ENCODE measurements at places on chromosomes 2 and 18.

DNA sequence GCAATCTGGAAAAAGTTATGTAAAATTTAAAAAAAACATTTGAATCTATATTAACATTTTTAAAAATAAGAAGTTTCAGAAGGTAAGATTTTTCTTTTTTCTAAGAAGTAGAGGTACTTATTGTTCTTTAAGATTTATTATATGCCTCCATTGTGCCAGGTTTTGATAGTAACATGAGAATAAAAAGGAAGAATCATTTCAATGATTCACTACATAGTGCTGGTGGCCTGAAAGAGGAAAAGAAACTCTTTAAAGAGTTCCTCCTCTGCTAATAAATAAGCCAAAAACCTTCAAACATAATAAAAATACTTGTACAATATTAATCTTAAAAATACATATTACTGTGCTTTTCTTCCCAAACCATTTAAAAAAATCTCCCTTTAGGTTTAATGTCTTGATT, 69.0 kb downstream of the ANKRD44 start:
- no peaks in the 10 kb centered on the region for H3K36me3 ChIP-seq
- no peak overlapping the region for H3K27ac ChIP-seq
- H3K4me1 ChIP-seq: peaks cover 3% of the 10 kb centered on the region
- no peaks in the 10 kb centered on the region for H3K27me3 ChIP-seq
- no peak overlapping the region for H3K4me3 ChIP-seq

DNA sequence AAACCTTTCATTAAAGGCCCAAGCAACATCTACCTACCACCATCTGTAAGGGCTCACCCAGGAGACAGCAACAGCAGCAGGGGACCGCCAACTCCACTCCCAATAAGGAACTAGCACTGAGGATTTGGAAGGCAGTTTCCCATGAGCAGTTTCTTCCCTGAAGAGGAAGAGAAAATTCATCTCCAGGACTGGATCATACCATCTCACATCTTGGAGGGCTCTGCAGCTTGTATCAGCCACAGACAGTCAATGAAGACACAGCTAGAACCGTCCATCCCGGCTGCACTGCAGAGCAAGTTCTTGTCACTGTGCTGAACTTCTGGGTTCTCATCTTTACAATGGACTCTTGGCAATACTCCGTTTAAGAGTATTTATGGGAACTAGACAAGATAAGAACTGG, 2.8 kb upstream of the GYPC start:
- H3K27ac ChIP-seq: no peak overlapping the region
- no peaks in the 10 kb centered on the region for H3K36me3 ChIP-seq
- no peaks in the 10 kb centered on the region for H3K27me3 ChIP-seq
- peak; percentile 74 for DNase-seq
- H3K4me3 ChIP-seq: no peak overlapping the region
- H3K4me1 ChIP-seq: peaks cover 24% of the 10 kb centered on the region

- no peaks in the 10 kb centered on the region for H3K27me3 ChIP-seq
- H3K36me3 ChIP-seq: no peaks in the 10 kb centered on the region
- H3K4me3 ChIP-seq: no peak overlapping the region
- no peaks in the 10 kb centered on the region for H3K4me1 ChIP-seq
- DNase-seq: no peak
Observed at GRCh38 chr2:188078534-188078933, 213.1 kb upstream of the GULP1 start.

DNA sequence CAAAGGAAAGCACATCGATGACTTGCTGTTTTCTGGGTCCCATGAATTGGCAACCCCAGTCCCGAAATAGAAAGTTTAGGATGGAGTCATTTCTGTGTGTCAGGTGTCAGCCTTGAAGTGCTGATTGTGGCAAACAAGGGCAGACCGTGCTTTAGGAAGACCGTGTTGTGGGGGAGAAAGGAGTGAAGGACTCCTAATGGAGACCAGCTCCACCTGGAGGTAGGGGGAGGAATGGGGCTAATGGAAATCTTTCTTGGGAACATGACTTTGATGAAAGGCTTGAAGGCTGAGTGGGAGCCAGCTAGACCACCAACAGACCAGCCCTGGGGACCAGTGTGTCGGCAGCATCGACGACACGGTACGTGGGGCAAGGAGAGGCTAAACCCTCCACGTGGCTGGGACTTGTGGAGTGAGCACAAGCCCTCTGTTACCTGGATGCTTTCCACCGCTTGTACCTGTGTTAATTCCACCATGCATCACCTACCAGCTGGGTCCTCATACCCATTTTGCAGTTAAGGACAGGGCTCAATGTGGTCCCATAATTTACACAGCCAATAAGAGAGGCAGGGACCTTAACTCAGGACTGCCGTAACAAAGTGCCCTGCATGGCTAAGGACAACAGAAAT, 104.2 kb downstream of the SH3BP4 start:
- no peak overlapping the region for H3K4me3 ChIP-seq
- H3K4me1 ChIP-seq: peaks cover 8% of the 10 kb centered on the region
- no peak for DNase-seq
- H3K27ac ChIP-seq: no peak overlapping the region
- peaks cover 7% of the 10 kb centered on the region for H3K36me3 ChIP-seq

- no peaks in the 10 kb centered on the region for H3K36me3 ChIP-seq
- H3K4me3 ChIP-seq: no peak overlapping the region
- H3K4me1 ChIP-seq: no peaks in the 10 kb centered on the region
- no peak for DNase-seq
Observed at GRCh38 chr2:228224410-228224809, 42.9 kb upstream of the SPHKAP start.

Data from lung (tissue), 17 donors.